ENCODE measurements at places on chromosomes 12 and 14. TPM values are rescaled to one million over a fixed set of nuclear protein-coding genes. Genes with fewer than 3 reads are reported as not detected.

The PPFIA2 gene
- 41.2 TPM for polyA plus RNA-seq

The ZBTB42 gene
- polyA plus RNA-seq, result 7.6 TPM

The AKAP5 gene
- 0.18 TPM for polyA plus RNA-seq

The NUAK1 gene
- polyA plus RNA-seq, result 4.8 TPM

The STON2 gene
- polyA plus RNA-seq, result 0.62 TPM

The RGS6 gene
- 0.95 TPM for polyA plus RNA-seq

The SCNN1A gene
- not detected for polyA plus RNA-seq

The STX2 gene
- 23.7 TPM for polyA plus RNA-seq

The MYH7 gene
- polyA plus RNA-seq, result 117 TPM

The MMP17 gene
- not detected for polyA plus RNA-seq

The GPR135 gene
- 1.7 TPM for polyA plus RNA-seq

The KRT6A gene
- polyA plus RNA-seq, result 0.22 TPM

The TSPAN9 gene
- 17.9 TPM for polyA plus RNA-seq

The MYF5 gene
- not detected for polyA plus RNA-seq

The C3AR1 gene
- polyA plus RNA-seq, result not detected

Data from cardiac muscle cell (in vitro differentiated cells and primary cell).